ENCODE measurements at places on chromosomes 13 and 19. TPM values are rescaled to one million over a fixed set of nuclear protein-coding genes. Genes with fewer than 3 reads are reported as not detected.

The ERICH6B gene
- not detected for total RNA-seq

The ZNF723 gene
- not detected for total RNA-seq

The ZNF729 gene
- not detected for total RNA-seq

The C1QTNF9 gene
- not detected for total RNA-seq

The ZNF443 gene
- 1.4 TPM for total RNA-seq

The SWSAP1 gene
- 1.7 TPM for total RNA-seq

The PIBF1 gene
- total RNA-seq = 4.2 TPM

The FUT2 gene
- total RNA-seq = not detected

The FGF22 gene
- 0.43 TPM for total RNA-seq
